Ovary (tissue), 10 donors: ENCODE measurements at places on chromosomes 1 and 21. TPM values are rescaled to one million over a fixed set of nuclear protein-coding genes. Genes with fewer than 3 reads are reported as not detected.

DNA sequence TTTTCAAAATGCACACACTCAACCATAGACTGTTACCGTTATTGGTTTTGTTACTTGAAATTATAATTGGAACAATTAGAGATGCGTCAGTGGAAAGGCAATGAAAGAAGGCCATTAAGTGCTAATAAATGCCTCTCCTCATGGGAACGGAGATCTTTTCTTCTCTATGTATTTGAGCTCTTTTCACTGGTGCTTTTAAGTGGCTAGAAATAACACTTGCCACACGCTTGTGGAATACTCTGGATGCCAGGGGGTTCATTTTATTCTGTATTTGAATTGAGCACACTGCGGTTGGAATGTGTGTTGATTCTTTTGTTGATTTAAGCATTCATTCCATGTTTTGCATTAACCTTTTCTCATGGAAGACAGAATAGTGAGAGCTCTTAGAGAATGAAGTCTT, 68.4 kb downstream of the DNM3 start:
- no peak overlapping the region for H3K4me3 ChIP-seq
- no peaks in the 10 kb centered on the region for H3K27me3 ChIP-seq
- no peak for DNase-seq
- no peak overlapping the region for H3K27ac ChIP-seq
- H3K4me1 ChIP-seq = no peaks in the 10 kb centered on the region

GRCh38 chr1:204445860-204446412, 34.3 kb upstream of the PPP1R15B start:
- H3K4me1 ChIP-seq = no peaks in the 10 kb centered on the region
- H3K4me3 ChIP-seq = no peak overlapping the region
- H3K27ac ChIP-seq = no peak overlapping the region
- no peak for DNase-seq
- H3K27me3 ChIP-seq = no peaks in the 10 kb centered on the region
- H3K36me3 ChIP-seq = no peaks in the 10 kb centered on the region

GRCh38 chr1:151054971-151055547, 4.4 kb downstream of the CDC42SE1 start:
- H3K27ac ChIP-seq = no peak overlapping the region
- H3K4me3 ChIP-seq = no peak overlapping the region
- no peaks in the 10 kb centered on the region for H3K27me3 ChIP-seq

- H3K27ac ChIP-seq = no peak overlapping the region
- H3K4me3 ChIP-seq = no peak overlapping the region
- no peaks in the 10 kb centered on the region for H3K36me3 ChIP-seq
- no peaks in the 10 kb centered on the region for H3K4me1 ChIP-seq
- H3K27me3 ChIP-seq = no peaks in the 10 kb centered on the region
Observed at GRCh38 chr1:159933347-159933746, 8.0 kb upstream of the TAGLN2 start.

GRCh38 chr1:38173157-38173831, 126.7 kb upstream of the POU3F1 start:
- no peak overlapping the region for H3K27ac ChIP-seq
- DNase-seq = no peak
- H3K36me3 ChIP-seq = no peaks in the 10 kb centered on the region
- H3K4me3 ChIP-seq = no peak overlapping the region
- H3K27me3 ChIP-seq = no peaks in the 10 kb centered on the region

GRCh38 chr1:165253818-165254254, 102.7 kb downstream of the LMX1A start:
- no peaks in the 10 kb centered on the region for H3K36me3 ChIP-seq
- H3K27me3 ChIP-seq = no peaks in the 10 kb centered on the region
- no peak overlapping the region for H3K27ac ChIP-seq
- no peak for DNase-seq
- no peaks in the 10 kb centered on the region for H3K4me1 ChIP-seq
- no peak overlapping the region for H3K4me3 ChIP-seq

GRCh38 chr1:18283601-18284385, 176.2 kb downstream of the IGSF21 start:
- no peaks in the 10 kb centered on the region for H3K4me1 ChIP-seq
- H3K27me3 ChIP-seq = no peaks in the 10 kb centered on the region
- no peaks in the 10 kb centered on the region for H3K36me3 ChIP-seq
- H3K27ac ChIP-seq = no peak overlapping the region
- no peak overlapping the region for H3K4me3 ChIP-seq

DNA sequence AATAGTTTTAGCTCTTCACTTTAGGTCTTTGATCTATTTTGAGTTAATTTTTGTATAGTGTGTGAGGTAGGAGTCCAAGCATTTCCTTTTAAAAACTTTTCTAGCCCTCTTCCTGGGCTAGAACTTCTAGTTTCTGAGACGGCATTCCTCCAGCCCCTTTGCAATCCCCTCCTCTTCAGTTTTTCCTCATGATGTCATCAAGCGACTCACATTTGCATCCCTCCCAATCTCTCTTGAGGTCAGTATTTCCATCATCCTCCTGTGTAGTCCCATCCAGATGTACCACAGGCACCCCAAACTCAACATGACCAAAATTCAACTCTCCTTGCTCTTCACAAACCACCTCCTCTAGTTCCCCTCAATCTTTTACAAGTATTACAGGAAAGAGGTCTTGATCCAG, 10.7 kb downstream of the HMGN2 start:
- H3K27ac ChIP-seq = no peak overlapping the region
- no peaks in the 10 kb centered on the region for H3K36me3 ChIP-seq
- H3K4me1 ChIP-seq = no peaks in the 10 kb centered on the region
- DNase-seq = no peak
- no peaks in the 10 kb centered on the region for H3K27me3 ChIP-seq

DNA sequence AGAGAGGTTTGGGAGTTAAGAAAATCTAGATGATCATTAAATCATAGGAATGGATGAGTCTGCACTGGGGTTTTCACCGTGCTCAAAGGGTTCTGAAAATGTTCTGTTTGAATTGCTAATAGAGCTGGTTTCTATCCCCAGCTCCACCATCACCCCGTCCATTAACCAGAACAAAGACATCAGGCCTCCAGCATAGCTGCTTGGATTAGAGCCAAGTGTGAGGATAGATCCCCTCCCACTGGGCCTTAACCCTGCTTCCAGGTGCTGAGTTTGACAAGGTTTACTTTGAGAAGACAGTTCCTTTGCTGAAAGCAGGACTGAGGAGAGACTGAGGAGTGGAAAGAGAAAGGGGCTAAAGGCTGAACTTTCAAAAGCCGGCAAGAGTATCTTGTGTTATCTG, 48.3 kb downstream of the MPZL1 start:
- H3K36me3 ChIP-seq = no peaks in the 10 kb centered on the region
- H3K4me3 ChIP-seq = no peak overlapping the region
- no peak for DNase-seq
- no peaks in the 10 kb centered on the region for H3K27me3 ChIP-seq
- H3K27ac ChIP-seq = no peak overlapping the region
- H3K4me1 ChIP-seq = no peaks in the 10 kb centered on the region

- no peak overlapping the region for H3K27ac ChIP-seq
- no peaks in the 10 kb centered on the region for H3K27me3 ChIP-seq
- H3K4me1 ChIP-seq = peaks cover 10% of the 10 kb centered on the region
- no peak overlapping the region for H3K4me3 ChIP-seq
- H3K36me3 ChIP-seq = no peaks in the 10 kb centered on the region
- no peak for DNase-seq
Observed at GRCh38 chr1:168430321-168430720, 113.5 kb downstream of the XCL2 start.

DNA sequence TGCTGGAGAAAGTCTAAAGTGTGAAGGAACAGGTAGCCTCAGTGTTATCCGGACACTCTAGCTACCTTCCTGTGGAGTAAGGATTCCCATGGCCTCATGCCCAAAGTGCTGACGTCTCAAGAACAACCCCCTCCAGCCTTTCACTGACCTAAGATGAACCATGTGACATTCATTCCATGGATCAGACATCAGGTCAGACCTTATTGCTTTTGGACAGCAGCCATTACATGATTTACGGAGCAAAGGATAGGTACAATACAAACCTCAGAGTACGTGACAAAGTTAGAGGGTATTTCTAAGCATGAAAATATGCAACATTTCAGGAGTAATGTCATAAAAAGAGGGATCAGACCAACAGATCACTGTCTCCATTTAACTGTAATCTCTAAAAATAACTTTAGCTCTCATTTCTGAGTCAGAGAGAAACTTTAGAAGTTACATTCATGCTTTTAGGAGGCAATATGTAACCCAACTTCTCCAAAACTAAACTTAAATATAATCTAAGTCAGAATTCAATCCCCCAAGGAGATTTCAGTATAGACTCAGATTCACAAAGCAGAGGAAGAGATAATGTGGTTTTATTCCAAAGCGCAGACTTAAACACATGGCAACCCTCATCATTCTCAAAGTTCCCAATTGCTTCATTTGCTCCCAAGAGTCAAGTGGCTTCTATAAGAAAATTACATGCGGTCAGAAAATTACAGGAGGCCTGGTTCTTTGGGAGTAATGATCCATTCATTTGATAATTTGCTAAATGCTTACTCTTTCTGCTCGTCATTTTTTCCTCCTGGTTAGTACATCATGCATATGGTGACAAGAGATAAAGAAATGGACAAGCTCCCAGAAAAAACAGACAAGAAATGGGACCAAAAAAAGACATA, 280.4 kb downstream of the SETD4 start:
- no peak overlapping the region for H3K27ac ChIP-seq
- no peaks in the 10 kb centered on the region for H3K27me3 ChIP-seq
- DNase-seq = no peak
- no peak overlapping the region for H3K4me3 ChIP-seq
- H3K4me1 ChIP-seq = peaks cover 2% of the 10 kb centered on the region

DNA sequence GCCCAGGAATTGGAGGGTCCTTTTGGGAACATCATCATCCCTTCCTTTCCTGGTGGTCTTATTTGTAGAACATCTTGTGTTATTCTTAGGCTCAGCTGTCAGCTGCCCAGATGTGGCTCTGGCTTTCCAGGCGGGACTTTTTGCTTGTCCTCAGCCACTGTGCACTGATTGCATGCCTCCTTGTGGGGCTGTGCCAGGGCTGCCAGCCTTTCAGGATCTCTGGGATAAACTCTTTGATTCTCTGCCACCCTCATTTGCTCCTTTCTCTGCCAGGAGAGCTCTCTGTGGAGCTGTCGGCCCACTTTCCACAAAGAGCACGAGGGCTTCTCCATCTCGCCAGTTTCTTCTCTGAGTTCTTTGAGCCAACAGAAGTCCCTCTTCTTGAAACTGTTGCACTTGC, 63.1 kb downstream of the PTPRU start:
- no peak overlapping the region for H3K4me3 ChIP-seq
- H3K27me3 ChIP-seq = no peaks in the 10 kb centered on the region
- DNase-seq = no peak
- H3K36me3 ChIP-seq = no peaks in the 10 kb centered on the region

TEDDM1 gene
- total RNA-seq = not detected

SH3BGR gene
- total RNA-seq = 4.6 TPM

CCDC27 gene
- not detected for total RNA-seq

MYBPH gene
- total RNA-seq = 0.27 TPM

WDR64 gene
- total RNA-seq = not detected

RGS4 gene
- total RNA-seq = 0.20 TPM

RUNX1 gene
- total RNA-seq = 6.9 TPM

CRP gene
- 1.00 TPM for total RNA-seq

TLR5 gene
- total RNA-seq = 37.0 TPM
